ENCODE measurements at places on chromosomes 4 and X. TPM values are rescaled to one million over a fixed set of nuclear protein-coding genes. Genes with fewer than 3 reads are reported as not detected.

Gene SPANXC
- total RNA-seq, result not detected

Gene VGLL1
- not detected for total RNA-seq

Gene GPC4
- 0.14 TPM for total RNA-seq

Gene CT45A10
- total RNA-seq, result not detected

Gene CT47A1
- total RNA-seq, result not detected

Gene WFS1
- total RNA-seq, result 74.7 TPM

Gene TLR2
- total RNA-seq, result 0.51 TPM

Gene CFAP99
- total RNA-seq, result not detected

Gene GC
- not detected for total RNA-seq

Gene NPY1R
- total RNA-seq, result 0.09 TPM

Gene TMEM47
- total RNA-seq, result 8.7 TPM

Gene PPM1K
- total RNA-seq, result 8.0 TPM

Gene SLC38A5
- total RNA-seq, result 24.2 TPM

Gene HEPH
- 1.4 TPM for total RNA-seq

Gene F8A3
- 2.7 TPM for total RNA-seq

Gene CXorf66
- total RNA-seq, result not detected

Gene XAGE1A
- total RNA-seq, result not detected
